ENCODE measurements at places on chromosomes 16 and 17.

DNA sequence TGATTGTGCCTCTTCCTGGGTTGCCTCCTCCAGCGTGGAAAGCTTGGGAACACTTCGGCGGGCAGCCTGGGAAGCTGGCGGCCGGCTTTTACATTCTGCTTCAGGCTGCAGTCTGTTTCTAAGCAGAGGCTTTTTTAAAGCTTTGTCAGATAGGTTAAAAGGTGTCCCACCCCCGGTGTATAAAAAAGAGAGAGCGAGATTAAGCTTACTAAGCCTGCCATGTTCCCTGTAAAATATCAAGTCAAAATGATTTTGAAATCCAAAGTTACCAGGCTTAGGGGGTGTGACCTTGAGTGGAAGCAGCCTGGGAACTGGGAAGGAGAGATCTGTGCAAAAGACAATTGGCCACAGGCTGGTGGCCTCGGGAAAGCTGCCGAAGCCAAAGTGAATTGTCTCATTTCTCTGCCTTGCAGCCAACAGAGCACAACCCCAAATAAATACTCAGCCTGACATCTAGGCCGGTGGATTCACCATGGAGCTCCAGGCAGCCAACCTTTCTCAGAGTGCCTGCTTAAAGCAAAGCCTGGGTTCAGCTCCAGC is 254.5 kb downstream of the FTO start:
- no peaks in the 10 kb centered on the region for H3K4me1 ChIP-seq
- no peak overlapping the region for H3K4me3 ChIP-seq
- H3K36me3 ChIP-seq = no peaks in the 10 kb centered on the region
- no peak for DNase-seq

DNA sequence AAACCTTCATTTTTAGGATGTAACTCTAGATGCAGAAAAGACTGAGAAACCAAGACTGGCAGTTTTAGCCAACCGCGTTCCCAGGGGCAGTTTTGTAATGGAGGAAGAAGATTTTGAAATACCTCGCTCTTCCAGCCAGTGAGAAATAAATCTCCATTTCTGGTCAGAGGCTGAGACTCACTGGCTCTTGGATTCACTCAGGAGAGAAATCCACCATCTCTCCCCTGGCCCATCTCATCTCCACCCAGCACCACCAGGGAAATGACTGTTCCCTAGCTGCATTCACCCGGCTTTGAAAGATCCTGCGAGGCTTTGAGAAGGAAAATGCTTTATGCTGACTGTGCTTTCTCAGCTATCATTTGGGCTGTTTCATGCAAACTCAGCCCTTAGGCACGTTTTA is 185.2 kb downstream of the SOX9 start:
- no peaks in the 10 kb centered on the region for H3K36me3 ChIP-seq
- no peak overlapping the region for H3K27ac ChIP-seq
- no peak for DNase-seq
- H3K4me1 ChIP-seq = no peaks in the 10 kb centered on the region
- H3K4me3 ChIP-seq = no peak overlapping the region
- H3K27me3 ChIP-seq = peaks cover 30% of the 10 kb centered on the region

GRCh38 chr17:50816771-50817751 is 18.3 kb upstream of the WFIKKN2 start:
- no peaks in the 10 kb centered on the region for H3K4me1 ChIP-seq
- H3K4me3 ChIP-seq = no peak overlapping the region
- peak; percentile 21 for DNase-seq
- no peaks in the 10 kb centered on the region for H3K27me3 ChIP-seq
- H3K27ac ChIP-seq = no peak overlapping the region

DNA sequence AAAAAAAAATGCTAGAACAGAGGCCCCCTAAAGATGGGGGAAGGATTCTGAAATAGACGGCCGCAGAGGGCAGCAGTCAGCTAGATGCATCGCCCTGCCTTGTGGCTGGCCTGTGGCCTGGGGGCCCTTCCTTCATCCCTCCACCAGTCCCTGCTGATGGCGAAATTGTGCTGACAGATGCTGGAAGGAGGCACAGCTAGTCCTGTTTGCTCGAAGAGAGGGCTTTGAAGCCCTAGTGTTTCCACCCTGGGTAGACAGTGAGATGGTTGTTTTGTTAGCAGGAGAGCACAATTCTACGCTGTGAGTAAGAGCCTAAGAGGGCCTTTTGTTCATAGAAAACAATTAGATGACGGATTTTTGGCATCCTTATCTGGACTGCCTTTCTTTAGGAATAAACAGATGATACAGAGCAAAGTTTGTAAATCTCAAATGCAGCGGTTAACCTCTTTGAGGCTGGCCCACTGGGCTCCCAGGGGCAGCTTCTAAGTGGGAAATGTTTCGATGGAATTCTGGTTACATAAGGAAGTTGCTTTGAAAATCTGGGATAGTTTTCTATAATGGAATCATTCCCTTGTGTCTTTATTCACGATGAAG is 23.0 kb downstream of the VPS35L start:
- H3K27me3 ChIP-seq = no peaks in the 10 kb centered on the region
- H3K36me3 ChIP-seq = peaks cover 98% of the 10 kb centered on the region
- no peak for DNase-seq
- H3K4me1 ChIP-seq = no peaks in the 10 kb centered on the region
- no peak overlapping the region for H3K27ac ChIP-seq

DNA sequence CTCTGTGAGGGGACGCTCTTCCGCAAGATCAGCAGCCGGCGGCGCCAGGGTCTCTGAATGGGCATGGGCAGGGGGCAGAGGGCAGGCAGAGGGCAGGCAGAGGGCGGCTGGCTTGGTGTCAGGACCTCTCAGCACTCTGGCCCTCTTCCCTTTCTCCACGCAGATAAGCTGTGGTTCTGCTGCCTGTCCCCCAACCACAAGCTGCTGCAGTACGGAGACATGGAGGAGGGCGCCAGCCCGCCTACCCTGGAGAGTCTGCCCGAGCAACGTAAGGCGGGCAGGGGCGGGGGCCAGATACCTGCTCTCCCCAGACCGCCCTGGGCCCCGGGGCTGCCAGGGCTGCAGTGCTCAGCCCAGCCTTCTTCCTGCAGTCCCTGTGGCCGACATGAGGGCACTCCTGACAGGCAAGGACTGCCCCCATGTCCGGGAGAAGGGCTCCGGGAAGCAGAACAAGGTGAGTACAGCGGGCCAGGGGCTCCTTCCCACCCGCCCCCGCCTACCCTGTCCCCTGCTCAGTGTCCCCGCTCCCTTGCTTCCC is 4.1 kb downstream of the ELMO3 start:
- no peak overlapping the region for H3K27ac ChIP-seq
- DNase-seq = no peak
- no peak overlapping the region for H3K4me3 ChIP-seq
- peaks cover 3% of the 10 kb centered on the region for H3K4me1 ChIP-seq
- H3K27me3 ChIP-seq = no peaks in the 10 kb centered on the region

- peak; percentile 92 for DNase-seq
- peaks cover 60% of the 10 kb centered on the region for H3K4me1 ChIP-seq
- H3K27me3 ChIP-seq = no peaks in the 10 kb centered on the region
Observed at GRCh38 chr17:79993390-79994227, 42.1 kb downstream of the TBC1D16 start.

- H3K36me3 ChIP-seq = no peaks in the 10 kb centered on the region
Observed at GRCh38 chr16:83400234-83400633, 407.5 kb upstream of the HSBP1 start.

GRCh38 chr17:76477576-76477975 is 10.2 kb downstream of the AANAT start:
- H3K27ac ChIP-seq = no peak overlapping the region
- peaks cover 22% of the 10 kb centered on the region for H3K4me1 ChIP-seq
- H3K27me3 ChIP-seq = no peaks in the 10 kb centered on the region
- no peak overlapping the region for H3K4me3 ChIP-seq

GRCh38 chr17:76544546-76545365 is 4.9 kb downstream of the PRCD start:
- H3K36me3 ChIP-seq = no peaks in the 10 kb centered on the region
- peaks cover 25% of the 10 kb centered on the region for H3K4me1 ChIP-seq
- H3K27me3 ChIP-seq = no peaks in the 10 kb centered on the region
- DNase-seq = no peak
- H3K27ac ChIP-seq = no peak overlapping the region
- no peak overlapping the region for H3K4me3 ChIP-seq

GRCh38 chr17:34706029-34706428 is 126.6 kb downstream of the TMEM132E start:
- H3K4me3 ChIP-seq = no peak overlapping the region
- H3K27me3 ChIP-seq = no peaks in the 10 kb centered on the region
- H3K4me1 ChIP-seq = no peaks in the 10 kb centered on the region
- no peaks in the 10 kb centered on the region for H3K36me3 ChIP-seq

DNA sequence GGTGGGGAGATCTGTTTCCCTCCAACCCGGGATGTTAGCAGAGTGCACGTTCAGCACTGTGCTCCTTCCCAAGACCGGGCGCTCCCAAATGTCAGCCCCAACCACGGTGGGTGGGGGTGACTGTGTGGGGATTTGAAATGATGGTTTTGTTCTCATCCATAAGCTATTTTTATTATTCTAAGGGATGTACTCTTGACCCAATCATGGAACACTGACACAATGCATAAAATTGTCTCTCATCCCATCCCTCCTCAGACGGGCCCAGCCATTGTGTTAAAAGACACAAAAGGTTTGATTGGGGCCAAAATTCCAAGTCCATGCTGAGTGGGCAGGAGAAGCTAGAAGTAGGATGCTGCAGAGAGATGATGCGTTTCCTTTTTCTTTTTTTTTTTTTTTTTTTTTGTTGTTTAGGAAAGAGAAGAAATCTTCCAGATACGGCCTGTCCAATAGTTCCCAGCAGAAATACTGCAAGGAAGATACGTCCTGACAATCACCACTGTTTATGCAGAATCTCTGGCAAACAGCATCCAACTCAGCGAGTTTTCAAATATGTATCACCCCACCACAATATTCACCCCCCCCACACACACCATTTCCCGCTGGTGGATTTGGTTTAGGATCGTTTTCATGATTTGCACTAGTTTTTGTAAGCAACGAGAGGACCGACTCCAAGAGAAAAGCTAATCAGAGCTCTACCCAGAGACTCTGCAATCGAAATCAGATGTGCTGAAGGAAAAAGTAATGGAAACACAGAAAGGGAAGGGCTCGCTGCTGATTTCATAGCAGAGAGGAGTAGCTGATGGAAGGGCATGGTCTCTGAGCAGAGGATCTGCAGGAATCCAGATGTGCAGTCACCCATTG is 163.5 kb upstream of the DYNLRB2 start:
- H3K27me3 ChIP-seq = no peaks in the 10 kb centered on the region
- H3K4me3 ChIP-seq = no peak overlapping the region
- no peak for DNase-seq
- no peaks in the 10 kb centered on the region for H3K4me1 ChIP-seq
- no peaks in the 10 kb centered on the region for H3K36me3 ChIP-seq

- DNase-seq = no peak
- H3K27ac ChIP-seq = peak overlapping the region; percentile 53
- no peaks in the 10 kb centered on the region for H3K27me3 ChIP-seq
- peaks cover 18% of the 10 kb centered on the region for H3K4me1 ChIP-seq
Observed at GRCh38 chr17:64357191-64357981, 33.3 kb downstream of the PECAM1 start.

DNA sequence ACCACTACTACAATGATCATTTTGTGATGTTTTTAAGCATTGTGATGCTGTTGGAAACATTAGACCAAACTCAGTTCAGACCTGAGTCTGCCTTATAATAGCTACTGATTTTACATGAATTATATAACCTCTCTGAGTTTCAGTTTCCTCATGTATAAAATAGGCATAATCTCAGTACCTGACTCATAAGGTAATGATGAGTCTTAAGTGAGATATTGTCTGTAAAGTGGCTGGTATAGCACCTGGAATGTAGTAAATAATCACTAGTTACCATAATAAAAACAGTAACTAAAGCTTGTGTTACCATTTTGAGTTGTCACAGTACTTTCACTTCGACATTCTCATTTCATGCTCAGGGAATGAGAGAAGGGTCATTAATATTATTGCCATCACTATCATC is 381.5 kb upstream of the SALL1 start:
- H3K27me3 ChIP-seq = no peaks in the 10 kb centered on the region
- H3K4me3 ChIP-seq = no peak overlapping the region
- DNase-seq = no peak
- H3K36me3 ChIP-seq = no peaks in the 10 kb centered on the region
- H3K4me1 ChIP-seq = no peaks in the 10 kb centered on the region

DNA sequence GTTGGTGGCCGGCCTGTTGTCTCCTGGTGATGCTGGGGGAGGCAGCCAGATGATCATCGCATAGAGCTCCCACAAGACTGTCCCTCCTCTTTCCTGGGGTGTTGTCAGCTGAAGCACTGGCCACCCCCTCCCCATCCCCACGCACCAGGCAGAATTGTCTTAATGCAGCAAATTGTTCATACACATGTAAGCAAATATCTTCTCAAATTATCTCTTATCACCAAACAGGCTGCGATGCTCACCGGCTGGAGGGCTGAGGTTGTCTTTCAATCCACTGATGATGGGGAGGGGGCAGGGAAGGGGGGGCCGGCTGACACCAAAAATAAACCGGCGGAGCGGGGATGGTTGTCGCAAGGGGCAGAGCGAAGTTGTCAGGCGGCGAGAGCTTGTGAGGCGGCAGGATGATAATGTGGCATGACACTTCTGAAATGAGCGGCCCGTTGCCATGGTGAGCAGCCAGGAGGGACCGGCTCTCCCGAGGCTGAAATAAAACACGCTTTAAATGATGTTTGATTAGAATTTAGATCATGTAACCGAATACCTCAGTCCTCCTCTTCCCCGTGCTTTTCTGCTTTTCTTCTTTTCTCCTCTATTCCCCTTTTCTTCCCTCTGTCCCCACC is 59.8 kb downstream of the MRM1 start:
- peaks cover 7% of the 10 kb centered on the region for H3K27me3 ChIP-seq
- no peak for DNase-seq
- no peak overlapping the region for H3K27ac ChIP-seq
- H3K4me3 ChIP-seq = no peak overlapping the region
- H3K36me3 ChIP-seq = no peaks in the 10 kb centered on the region

DNA sequence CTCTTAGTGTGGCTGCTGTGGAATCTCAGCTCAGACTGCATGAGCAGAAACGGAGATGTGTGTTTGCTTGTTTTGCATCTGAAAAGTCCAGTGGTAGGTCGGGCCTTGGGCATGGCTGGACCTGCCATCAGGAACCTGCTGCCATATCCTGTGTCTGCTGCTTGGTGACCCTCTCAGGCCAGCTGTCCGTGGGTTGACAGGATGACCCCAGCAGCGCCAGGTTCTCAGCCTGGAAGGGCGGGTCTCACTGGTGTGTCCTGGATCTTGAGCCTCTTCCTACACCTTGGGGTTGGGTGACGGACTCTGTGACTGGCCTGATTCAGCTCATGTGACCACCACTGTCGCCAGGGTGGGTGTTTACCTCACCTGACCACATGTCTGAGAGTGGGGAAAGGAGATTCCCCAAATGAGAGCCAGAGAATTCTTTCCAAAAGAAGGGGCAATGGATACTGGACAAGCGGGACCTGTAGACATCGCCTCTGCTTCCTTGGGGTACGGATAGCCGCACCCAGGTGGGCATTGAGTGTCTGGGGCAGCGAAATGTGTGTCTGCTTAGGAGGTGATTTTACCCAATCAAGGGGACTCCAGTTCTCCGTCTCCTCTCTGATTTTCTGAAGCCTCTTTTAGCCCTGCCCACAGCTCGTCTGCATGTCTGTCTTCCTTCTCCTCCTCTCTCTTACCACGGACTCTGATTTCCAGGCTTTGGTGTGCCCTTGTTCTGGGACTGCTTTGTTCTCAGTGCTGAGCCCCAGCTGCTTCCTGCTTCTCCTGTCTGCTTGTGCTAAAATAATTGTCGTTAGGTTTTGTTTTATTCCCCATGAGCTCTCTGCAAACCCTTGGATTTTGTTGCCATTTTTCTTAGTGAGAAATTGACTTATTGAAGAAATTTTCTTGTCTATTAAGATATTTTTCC is 399.7 kb downstream of the CPPED1 start:
- DNase-seq = no peak
- H3K36me3 ChIP-seq = peaks cover 22% of the 10 kb centered on the region
- no peaks in the 10 kb centered on the region for H3K27me3 ChIP-seq
- H3K4me1 ChIP-seq = no peaks in the 10 kb centered on the region
- H3K4me3 ChIP-seq = no peak overlapping the region
